ENCODE measurements at places on chromosomes 2 and 18.

- no peak for DNase-seq
Measured at GRCh38 chr2:190470256-190470826, 62.2 kb downstream of the MFSD6 start.

DNA sequence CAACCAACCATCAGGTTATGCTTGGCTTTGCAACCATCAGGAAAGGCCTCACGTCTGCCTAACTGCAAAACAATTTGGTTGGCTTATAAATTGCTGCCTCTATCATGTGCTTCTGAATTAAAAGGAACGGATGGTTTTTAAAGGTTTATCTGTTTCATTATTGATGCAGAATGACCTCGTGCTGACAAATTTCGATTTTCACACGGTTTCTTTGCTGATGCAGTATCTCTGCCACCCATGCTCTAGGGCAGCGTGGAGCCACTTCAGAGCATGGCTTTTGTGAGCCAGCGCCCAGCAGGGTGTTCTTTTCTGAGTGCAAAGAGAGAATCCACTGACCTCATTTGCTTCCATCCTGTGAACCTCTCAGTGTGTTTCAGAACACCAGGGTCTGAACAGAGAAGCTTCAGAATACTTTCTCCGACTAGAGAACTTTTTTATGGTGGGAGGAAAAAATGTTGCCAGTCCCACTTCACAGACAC, 143.1 kb upstream of the L3MBTL4 start:
- no peak for DNase-seq

- no peak for DNase-seq
Measured at GRCh38 chr2:190415794-190416775, 7.9 kb downstream of the MFSD6 start.

DNA sequence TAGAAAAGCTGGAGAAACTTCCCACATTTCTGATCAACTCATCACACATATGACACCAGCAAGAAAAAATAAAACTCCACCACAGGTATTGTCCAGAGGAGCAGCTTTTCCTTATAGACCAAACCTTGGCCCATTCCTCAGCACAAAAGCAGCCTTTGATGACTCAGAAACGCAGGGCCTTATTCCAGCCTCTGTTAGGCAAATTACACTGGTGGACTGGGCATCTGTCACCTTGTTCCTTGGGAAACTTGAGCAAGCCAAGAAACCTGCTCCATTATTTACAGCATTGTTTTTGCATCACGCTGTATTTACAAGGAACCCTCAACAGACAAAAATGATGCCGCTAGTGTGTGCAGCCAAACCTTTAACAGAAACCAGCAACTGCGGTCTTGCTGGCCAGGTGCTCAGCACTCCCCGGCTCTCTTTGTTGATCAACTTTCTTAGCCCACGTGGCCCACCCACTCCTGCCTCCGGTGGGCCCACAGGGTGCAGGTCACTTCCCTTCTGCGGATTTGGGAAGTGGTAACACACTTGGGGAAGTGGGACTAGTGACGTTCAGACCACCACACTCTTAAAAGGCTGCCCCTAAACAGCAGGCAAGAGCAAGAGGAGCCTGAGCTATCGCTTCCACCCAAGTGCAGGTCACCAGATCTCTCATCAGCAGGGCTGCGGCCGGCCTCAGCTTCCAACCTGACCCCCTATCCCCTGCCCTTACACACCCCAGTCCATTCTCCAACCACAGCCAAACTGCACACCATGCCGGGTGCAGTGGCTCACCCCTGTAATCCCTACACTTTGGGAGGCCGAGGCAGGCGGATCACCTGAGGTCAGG, 1.5 kb downstream of the AP1S3 start:
- DNase-seq = no peak

GRCh38 chr18:79898952-79899608, 52.4 kb downstream of the SLC66A2 start:
- DNase-seq = no peak

DNA sequence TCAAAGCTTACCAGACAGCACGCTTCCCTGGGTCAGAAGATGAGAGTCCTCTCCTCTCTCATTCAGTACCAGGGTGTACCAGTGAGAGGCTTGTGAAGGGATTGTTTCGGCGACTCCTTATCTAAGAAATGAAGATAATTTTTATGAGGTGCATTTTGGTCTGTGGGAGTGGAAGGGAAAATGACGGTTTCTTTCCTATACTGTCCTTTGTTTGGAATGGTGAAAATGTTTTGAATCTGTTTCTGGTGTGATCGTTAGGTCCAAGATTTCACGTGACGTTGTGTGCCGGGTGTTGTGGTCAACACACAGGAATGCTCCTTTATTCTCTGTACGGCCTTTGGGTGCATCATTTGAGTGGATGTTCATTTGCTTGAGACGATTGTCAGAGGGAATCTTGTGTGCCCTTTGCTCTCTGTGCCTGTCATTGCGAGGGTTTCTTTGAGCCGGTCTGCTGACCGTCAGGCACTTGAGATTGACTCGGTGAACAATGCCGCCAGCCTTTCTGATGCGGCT, 183.5 kb downstream of the AGAP1 start:
- no peak for DNase-seq

- DNase-seq = no peak
Measured at GRCh38 chr2:16678964-16679363, 13.3 kb upstream of the CYRIA start.

DNA sequence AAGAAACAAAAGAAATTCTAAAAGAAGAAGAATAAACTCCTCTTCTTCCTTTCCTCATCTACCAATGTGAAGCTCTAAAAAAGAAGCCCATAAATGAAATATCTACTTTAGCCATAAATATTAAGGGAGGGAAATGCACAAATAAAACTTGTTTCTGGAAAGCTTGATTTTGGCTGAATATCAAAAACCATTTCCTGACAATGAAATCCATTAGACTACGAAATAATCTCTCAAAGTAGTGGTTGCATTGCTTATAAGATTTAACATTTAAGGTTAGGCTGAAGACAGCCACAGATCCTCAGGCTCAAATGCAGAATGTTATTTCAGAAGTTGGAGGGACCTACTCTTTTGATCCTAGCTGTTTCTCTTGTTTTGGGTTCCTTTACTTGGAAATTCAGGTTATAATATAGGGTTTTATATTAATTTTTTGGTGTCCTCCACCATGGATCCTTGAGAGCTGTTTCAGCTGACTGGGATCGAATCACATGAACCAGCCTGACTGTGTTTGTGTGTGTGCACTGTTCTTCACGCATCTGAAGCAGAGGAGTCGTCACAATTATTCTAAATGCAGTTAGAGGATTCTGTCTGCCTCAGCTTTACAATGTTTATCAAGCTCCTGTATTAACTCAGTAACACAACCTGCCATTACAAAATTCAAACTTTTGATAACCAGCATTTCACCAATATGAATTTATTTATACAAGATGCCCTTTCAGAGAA, 474.8 kb downstream of the ARHGAP15 start:
- DNase-seq = no peak

DNA sequence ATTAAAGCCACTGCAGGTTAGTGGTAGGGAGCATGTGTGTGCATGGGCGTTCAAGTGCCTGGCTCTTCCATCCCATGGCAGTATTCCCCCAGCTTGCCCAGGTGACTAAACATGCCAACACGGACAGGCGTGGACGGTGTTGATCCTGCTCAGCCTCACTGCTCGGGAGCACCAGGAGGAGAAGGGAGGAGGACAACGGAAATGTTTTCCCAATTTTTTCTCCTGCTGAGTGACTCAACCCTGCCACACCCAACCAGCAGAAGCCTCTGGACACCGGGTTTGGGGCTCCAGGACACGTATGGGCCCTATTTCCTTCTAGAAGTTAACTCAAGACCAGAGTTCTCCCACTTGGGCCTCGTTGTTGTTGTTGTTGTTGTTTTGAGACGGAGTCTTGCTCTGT, 139.1 kb downstream of the CYP26B1 start:
- no peak for DNase-seq

- no peak for DNase-seq
Measured at GRCh38 chr2:96927405-96928171, 57.7 kb upstream of the SEMA4C start.

- no peak for DNase-seq
Measured at GRCh38 chr2:22086726-22087125, 963.0 kb downstream of the TDRD15 start.

- DNase-seq = no peak
Measured at GRCh38 chr18:68843473-68844089, 45.7 kb downstream of the CCDC102B start.

DNA sequence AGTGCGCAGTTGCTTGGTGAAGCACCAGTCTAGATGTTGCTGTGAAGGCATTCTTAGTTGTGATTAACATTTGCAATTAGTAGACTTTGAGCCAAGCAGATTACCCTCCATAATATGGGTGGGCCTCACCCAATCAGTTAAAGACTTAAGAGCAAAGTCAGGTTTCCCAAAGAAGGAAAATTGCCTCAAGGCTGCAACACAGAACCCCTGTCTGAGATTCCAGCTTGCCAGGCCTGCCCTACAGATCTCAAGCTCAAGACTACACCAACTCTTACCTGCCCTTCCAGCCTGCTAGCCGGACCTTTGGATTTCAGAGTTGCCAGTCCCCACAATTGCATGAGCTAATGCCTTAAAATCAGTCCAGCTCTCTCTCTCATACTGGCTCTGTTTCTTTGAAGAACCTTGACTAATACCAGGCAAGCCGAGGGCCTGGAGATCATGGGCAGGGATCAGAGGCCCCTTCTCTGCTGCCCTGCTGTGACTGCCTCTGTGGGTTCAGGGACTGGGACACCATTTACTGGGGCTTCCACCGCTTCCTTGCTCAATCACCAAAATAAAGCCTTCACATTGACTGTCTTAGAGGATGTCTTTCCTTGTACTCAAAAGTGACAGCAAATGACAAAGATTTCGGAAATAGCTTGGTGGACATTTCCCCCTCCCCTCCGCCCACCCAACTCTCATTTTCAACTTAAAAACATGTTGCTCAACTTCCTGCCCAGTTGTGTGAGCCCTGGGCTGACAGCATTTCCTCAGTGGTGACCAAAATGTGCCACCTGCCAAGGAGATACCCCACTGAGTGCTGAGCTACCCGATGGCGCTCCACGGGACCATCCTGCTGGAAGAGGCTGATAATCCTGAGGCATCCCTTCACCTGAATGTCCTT, 86.7 kb downstream of the GALNT14 start:
- DNase-seq = no peak

DNA sequence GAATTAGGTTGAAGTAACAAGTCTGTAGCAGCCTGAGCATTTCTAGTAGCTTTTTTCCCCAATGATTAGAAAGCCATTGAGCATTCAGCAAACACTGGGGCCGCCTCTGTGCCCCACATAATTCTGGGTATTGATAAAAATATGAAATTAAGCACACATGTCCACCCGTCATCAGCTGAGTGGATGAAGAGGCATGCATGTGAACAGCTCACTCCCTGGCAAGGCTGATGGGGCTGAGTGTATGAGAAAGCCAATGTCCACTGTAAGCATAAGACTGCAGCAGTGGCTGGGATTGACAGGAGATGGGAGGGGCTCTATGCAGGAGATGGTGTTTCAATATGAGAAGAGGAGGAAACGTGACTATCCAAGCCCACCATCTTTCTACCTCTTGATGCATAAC, 124.4 kb upstream of the KLHL29 start:
- DNase-seq = no peak

DNA sequence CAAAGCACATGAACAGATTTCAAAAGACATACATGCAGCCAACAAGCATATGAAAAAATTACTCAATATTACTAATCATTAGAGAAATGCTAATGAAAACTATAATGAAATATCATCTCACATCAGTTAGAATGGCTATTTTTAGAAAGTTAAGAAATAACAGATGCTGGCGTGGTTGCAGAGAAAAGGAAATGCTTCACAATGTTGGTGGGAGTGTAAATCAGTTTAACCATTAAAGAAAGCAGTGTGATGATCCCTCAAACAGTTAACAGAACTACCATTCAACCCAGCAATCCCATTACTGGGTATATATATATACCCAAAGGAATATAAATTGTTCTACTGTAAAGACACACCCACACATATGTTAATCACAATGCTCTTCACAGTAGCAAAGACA, 117.7 kb upstream of the SETBP1 start:
- DNase-seq = no peak

Measured in activated CD8-positive, alpha-beta memory T cell treated with anti-CD3 and anti-CD28 coated beads for 1 hour (primary cell).